Stimulated activated CD4-positive, alpha-beta T cell treated with anti-CD3 and anti-CD28 coated beads, Interleukin-4, amount 100 ng/mL, for 4 hours (primary cell): ENCODE measurements at places on chromosomes 3 and 15.

GRCh38 chr3:136728473-136728872, 23.7 kb downstream of the STAG1 start:
- DNase-seq, result no peak

- no peak for DNase-seq
These were observed 1.0 kb downstream of the CSPG5 start for GRCh38 chr3:47577583-47578118.

DNA sequence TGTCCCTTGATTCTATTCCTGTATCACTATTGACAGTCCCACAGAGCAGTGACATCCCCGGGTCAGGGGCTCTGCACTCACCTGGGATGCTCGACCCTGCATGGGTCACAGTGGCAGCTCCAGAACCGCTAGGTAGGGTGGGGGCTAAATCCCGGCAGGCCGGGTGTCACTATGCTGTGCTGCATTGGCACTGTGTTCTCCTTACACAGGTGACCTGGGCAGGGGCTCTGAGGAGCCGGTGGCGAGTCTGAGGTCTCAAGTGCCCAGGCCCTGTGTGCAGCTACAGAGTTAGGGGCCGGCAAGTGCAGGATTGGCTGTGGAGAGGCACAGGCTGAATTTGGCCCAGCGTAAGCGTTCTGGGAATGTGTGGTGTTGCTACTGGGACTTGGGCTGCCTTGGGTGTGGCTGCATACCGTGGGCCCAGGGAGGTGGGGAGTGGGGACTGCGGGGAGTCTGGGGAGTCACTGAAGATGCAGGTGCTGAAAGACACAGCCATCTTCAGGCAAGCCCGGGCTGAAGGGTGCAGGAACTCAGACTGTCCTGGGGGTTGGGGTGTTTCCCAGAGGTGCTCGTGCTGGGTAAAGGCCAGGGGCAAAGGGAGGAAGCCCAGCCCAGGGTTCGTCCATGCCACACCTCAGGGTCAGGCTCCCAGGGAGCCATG, 102.6 kb upstream of the PRR20G start:
- DNase-seq, result no peak

- DNase-seq, result no peak
These were observed 69.0 kb downstream of the MINAR1 start for GRCh38 chr15:79501086-79501485.

DNA sequence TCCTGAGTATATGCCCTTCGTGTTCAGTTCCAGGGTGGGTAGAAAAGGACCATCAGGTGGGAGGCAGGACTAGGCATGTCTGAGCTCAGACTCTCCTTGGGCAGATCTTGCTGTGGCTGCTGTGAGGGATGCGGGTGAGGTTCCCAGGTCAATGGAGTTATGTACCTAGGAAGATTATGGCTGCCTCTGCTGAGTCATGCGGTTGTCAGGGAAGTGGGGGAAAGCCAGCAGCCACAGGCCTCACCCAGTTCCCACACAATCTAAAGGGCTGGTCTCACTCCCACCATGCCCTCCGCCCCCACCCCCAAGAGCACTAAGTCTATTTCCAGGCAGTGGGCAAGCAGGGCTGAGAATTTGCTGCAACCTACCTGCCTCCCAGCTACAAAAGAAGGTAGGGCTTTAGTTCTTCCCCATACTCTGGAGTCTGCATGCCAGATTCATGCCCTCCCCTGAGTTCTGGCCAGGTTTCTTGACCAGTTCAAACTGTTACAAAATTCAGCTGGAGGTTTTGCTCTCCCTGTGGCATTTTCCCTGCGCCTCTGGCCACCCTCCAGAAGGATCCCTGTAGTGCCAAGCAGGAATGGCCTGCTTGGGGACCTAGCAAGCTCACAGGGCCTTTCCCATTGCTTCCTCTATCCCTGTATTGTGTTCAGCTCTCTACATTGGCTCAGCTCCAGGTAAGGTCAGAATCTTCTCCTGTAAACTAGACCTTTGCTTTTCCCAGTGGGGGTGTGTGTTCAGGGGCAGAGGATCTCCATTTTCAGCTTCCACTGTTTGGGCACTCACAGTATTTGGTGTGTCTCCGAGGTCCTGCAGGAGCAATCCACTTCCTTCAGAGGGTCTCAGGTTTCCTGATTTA, 12.7 kb upstream of the TMCO5A start:
- no peak for DNase-seq

DNA sequence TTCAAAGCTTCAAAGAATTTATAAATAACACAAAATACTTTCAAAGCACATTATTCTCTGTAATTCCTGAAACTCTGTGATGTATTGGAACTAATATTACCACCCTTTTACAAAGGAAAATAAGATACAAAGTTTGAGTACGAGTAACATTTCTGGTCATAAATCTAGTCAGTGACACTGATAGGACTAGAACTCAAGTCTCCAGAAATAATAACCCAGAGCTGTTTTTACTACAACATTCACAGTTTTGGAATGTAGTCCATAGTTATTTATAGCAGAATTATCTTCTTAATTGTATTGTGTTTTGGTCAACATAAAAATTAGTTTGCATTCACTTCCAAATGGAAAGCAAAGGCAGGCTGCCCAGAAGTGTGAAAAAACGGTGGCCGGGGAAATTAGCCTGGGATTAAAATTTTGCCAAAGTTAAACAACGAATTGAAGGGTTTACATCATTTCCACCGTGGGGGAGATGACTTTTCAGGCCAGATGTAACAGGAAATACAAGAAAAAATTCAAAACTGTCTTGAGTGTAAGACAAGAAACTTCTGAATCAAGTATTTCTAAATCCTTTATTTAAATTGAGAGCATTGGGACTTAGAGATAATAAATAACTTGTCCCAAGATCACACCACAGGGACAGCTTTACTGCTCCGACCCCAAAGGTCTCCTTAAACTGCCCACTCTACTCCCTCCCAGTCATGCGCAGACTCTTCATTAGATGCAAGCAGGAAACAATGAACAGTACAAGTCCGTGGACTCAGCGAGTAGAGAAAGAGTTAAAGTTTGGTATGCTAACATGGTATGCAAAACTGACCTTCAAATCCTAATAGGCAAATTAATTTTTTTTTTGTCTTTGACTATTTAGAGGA, 74.3 kb upstream of the VGLL4 start:
- no peak for DNase-seq

- DNase-seq, result no peak
These were observed 48.0 kb downstream of the TYRO3 start for GRCh38 chr15:41606997-41607396.
